ENCODE measurements at places on chromosomes 2 and 18.

GRCh38 chr18:3845161-3845560 lies 395.2 kb downstream of the TGIF1 start:
- no peak for DNase-seq

DNA sequence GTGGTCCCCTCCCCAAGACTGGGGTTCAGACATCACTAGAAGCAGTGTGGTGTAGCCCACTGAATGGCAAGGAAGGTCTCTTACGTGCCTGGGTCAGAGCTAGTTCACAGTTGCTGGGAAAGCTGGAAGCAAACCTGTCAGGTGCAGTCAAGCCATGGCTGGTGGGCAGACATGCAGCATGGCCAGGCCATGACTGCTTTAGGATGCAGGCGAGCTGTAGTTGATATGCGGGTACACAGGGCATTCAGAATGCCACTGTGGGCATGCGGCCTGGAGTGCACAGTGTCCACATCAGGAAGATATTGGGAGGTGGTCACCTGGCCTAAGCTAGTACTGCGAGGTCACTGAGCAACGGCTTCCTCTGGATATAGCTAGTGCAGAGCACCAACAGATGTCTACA lies 11.8 kb upstream of the SLC9A4 start:
- DNase-seq = no peak

DNA sequence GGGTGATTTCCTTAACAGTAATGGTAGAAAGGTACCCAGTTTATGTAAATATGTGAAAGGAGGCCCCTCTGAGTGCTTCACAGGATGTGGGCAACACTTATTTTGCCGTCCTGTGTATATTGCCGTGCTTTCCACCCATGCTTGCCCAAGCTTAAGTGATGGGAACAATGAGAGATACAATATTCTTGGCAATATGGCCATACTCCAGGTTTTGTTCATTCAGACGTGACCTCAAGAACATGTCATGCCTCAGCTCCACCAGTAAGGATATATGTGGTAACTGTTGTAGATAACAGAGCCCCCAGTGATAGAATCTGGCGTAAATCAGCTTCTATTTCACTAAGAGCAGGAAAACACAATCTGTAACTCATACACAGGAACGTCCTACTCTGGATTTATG lies 318.7 kb downstream of the PTPRM start:
- no peak for DNase-seq

- peak; percentile 56 for DNase-seq
Measured at GRCh38 chr18:80154293-80154692, 45.2 kb downstream of the ADNP2 start.

DNA sequence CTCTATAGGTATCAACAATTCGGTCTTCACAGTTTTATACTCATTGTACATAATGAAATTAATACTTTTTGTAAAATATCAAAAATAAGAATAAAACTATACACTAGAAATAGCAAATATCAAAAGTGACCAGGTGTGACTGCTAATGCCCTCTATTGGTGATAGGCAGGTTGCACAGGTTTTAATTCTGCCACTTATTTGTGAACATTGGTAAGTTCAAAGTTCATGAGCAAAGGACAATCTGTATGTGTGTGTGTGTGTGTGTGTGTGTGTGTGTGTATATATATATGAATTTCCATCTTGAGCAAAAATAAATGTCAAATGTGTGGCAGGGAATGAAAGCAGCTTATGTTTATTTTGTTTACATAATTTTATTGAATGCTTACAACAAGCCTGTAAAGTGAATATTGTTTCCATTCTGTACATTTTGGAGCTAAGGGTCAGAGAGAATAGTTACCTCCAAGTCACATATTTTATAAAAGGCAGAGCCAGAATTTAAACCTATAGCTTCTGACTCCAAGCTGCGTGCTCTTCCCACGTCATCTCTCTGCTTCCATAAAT lies 537.4 kb downstream of the CPS1 start:
- peak; percentile 8 for DNase-seq

DNA sequence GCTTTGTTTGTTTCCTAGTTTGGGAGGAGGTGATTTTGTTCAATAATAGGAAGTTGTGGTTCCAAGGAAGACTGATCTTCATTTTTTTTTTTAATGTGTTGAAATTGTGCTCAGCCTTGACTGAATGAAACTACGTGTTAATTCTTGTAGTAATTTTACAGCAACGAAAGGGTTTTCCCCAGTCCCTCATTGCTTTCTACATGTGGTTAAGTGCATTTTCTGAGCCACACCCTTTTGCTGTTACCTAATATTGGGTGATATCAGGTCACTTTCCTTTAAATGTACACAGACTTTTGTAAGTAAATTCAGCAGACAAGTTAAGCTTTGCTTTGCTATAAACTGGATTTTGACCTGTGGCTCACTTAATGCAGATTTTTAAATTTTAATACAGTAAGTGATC lies 73.6 kb downstream of the OTX1 start:
- peak; percentile 0 for DNase-seq

- no peak for DNase-seq
Measured at GRCh38 chr18:58892488-58892887, 27.8 kb downstream of the ZNF532 start.

GRCh38 chr2:10327896-10328669 lies 25.4 kb downstream of the HPCAL1 start:
- DNase-seq = no peak

GRCh38 chr18:26085056-26085455 lies 5.4 kb downstream of the SS18 start:
- DNase-seq = no peak

DNA sequence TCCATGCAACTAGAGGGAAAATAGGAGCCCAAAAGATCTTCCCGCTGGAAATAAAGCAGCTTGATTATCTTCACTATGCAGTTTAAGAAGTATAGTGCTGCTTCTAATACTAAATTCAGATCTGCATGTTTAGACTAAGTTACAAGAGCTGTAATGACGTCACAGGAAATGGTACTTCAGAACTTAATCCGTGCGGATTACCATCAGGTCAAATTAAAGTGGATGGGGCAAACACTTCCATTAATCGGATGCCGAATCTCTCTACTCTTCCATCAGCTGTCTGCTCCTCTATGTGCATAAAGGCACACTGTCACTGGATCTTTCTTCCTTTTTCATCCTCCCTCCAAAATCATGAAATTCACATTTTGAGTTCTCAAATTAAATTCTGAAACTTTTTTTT lies 52.6 kb downstream of the TRAPPC12 start:
- no peak for DNase-seq

DNA sequence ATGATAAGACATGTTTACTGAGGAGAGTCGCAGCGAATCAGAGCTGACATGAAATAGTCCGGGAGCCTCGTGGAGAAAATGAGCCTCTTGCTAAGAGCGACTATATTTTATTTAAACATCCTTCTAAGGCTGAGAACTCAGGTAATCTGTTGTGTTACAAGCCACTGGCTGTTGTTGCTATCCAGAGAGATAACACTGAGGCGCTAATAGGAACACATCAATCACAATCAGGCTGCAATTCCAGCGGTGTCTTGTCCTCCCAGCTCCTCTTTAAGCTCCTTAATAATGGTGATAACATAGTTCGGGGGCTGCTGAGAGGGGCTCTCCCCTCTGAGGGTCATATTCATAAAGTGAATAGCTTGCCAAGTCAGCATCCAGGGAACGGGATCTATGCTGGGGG lies 95.1 kb downstream of the INSIG2 start:
- no peak for DNase-seq

DNA sequence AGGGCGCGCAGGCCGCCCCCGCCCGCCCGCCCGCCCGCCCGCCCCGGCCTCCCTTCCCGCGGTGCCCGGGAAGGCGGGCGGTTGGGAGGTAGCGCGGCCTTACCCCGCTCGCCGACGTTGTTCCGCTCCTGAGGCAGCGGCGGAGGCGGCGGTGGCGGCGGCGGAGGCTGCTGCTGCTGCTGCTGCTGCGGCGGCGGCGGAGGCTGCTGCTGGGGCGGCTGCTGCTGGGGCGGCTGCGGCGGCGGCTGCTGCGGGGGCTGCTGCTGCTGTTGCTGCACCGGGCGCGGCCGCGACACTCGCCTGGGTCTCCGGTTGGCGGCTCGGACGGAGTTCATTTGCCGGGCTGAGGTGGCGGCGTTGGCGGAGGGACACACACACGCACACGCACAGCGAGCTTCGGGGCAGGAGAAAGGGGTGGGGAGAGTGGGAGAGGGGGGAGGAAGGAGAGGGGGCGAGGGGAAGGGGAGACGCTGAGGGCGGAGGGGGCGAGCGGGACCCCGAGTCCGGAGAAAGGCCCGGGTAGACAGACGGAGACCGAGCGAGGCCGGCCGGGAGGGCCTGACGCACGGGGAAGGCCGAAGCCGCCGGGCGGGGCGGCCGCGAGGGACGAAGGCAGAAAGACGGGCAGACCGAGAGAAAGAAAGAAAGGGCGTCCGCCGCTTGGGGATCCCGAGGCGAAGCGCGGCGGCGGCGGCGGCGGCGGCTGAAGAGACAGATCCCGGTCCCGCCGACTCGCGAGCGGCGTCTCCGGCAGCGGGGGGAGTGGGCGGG lies 727 bp downstream of the FBXO11 start:
- peak; percentile 82 for DNase-seq

GRCh38 chr2:178865146-178865936 lies 58.1 kb upstream of the TTN start:
- DNase-seq = peak; percentile 71

- peak; percentile 6 for DNase-seq
Measured at GRCh38 chr2:169619946-169620345, 35.8 kb downstream of the PPIG start.

- no peak for DNase-seq
Measured at GRCh38 chr2:127359520-127359919, 28.3 kb downstream of the MAP3K2 start.

GRCh38 chr18:63262369-63263335 lies 56.9 kb downstream of the BCL2 start:
- DNase-seq = no peak

DNA sequence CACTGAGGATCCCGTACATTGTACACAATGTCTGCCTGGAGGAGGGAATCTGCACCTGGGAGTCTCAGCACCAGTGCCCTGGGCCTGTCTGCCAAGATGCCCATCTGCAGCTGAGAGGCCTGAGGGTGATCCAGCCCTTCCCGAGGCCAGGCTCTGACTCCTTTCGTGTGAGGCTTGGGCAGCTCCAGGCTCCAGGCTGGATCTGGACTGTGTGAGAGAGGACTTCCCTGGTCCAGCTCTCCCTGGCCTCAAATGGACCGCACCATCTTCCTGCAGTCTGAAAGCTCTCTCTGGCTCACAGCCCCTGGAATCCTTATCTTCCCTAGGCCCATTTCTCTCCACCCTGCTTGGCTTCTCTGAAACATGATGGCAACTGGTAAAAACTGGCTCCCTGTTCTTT lies 324.6 kb downstream of the DYSF start:
- no peak for DNase-seq

DNA sequence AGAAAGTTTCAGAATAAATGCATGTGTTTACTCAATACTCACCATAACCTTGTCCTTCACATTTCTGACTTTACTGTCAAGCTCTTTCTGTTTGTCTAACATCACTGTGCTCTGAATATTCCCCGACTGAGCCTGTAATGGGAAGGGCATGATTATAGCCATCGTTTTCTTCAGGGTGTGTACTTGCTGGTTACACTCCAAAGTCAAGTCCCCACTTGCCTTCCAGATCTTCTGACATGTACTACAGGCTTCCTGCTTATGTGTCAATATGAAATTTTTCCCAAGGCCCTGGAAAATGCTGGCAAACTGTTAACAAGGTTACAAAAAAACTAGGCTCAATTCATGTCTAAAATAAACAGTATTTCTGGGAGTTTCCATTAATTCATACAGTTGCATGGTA lies 12.9 kb downstream of the STAT1 start:
- DNase-seq = no peak

GRCh38 chr2:17747684-17748452 lies 5.7 kb downstream of the SMC6 start:
- DNase-seq = peak; percentile 62

DNA sequence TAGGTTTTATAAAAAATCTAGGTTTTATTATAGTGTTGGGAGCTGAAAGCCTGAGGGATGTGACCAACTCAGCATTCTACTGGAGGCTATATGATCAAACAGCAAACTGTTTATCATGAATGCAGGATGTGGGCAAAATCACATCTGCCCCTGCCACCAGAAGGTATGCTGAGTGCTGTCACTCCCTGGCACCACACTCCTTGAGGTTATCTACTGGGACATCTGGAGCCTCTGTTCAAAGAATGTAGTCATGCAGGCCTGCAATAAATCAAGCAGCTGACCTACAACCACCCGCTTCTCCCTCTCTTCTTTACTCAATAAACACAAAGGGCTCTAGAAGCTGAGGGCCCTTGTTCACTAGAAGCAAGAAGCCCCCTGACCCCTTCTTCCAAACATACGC lies 328.4 kb upstream of the DDX18 start:
- no peak for DNase-seq

DNA sequence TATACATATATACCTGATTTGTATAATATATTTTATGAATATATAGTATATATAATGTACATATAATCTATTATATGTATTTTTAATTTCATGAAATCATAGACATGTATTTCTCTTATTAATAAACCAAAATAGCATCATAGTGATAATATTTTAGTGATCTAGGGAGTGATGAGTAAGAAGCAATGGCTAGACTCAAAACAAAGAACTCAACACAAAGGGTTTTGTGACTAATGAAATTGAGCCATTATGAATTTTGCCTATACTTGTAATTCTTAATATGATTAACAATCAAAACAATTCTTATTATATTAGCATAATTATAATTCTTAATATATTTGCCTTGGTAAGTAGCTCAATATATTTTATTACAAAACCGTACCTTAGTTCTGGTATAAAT lies 1614.1 kb upstream of the TMEFF2 start:
- DNase-seq = no peak

DNA sequence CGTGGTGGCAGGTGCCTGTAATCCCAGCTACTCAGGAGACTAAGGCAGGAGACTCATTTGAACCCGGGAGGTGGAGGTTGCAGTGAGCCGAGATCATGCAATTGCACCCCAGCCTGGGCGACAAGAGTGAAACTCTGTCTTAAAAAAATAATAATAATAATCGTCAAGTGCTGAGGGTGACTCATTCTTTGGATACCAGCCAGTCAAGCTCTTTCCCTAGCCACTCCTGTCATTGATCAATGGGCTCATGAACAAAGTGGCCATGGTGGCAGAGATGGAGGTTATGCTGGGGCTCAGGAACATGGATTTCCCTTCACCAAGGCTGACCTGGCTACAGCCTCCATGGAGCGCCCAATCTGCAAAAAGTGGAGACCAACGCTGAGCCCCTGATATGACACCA lies 94.5 kb upstream of the HAAO start:
- no peak for DNase-seq

GRCh38 chr2:102103992-102104871 lies 38.3 kb upstream of the IL1R1 start:
- DNase-seq = peak; percentile 98

GRCh38 chr2:77387324-77387723 lies 134.9 kb downstream of the LRRTM4 start:
- DNase-seq = no peak

Measured in GM23248 (cell line).